ENCODE measurements at places on chromosomes 5 and 9. TPM values are rescaled to one million over a fixed set of nuclear protein-coding genes. Genes with fewer than 3 reads are reported as not detected.

DNA sequence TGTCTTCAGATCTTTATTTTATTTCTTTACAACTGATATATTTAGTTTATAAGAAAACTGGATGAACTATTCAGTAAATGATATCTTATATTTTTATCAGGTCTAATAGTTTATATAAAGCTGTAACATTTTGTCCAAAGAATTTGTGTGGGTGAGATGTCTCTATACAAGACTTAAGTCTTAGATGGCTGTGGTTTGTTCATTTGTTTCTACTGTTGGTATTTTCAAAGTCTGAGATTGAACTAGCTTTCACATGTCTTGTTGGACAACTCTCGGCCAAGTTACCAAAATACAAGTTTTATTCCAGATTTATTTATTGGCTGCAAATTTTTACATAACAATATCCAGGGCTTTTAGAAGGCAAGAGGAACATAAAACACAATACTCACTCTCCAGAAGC is 286.0 kb downstream of the NR2F1-AS1 start:
- no peak for DNase-seq

- DNase-seq = no peak
Measured at GRCh38 chr9:4220346-4220745, 79.5 kb downstream of the GLIS3 start.

GRCh38 chr9:115653171-115653606 is 500.4 kb upstream of the PAPPA start:
- no peak for DNase-seq

DNA sequence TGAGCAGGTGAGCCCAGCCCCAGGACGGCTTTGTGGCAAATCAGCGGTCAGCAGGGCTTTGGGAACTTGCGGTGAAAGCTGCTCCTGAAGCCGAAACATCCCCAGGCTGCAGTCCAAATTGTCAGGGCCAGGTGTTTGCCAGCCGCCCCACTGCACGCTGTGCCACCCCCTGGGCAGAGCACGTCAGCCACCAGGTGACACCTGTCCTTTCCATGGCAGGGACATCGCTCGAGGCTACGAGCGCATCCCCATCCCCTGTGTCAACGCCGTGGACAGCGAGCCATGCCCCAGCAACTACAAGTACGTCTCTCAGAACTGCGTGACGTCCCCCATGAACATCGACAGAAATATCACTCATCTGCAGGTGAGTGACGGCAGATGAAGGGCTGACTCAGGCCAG is 64.4 kb upstream of the CACNA1B start:
- DNase-seq = no peak

The SLIT3 gene
- total RNA-seq = 3.2 TPM

Measured in endothelial cell (in vitro differentiated cells).